ENCODE measurements at places on chromosomes 1 and 21.

GRCh38 chr1:197235355-197235754 lies 32.7 kb upstream of the CRB1 start:
- no peak for DNase-seq

GRCh38 chr1:180123463-180123936 lies 31.2 kb upstream of the QSOX1 start:
- peak; percentile 19 for DNase-seq

- no peak for DNase-seq
Measured at GRCh38 chr1:58116284-58116683, 430.2 kb downstream of the OMA1 start.

GRCh38 chr21:40215941-40216340 lies 348.7 kb downstream of the PCP4 start:
- no peak for DNase-seq

- DNase-seq = peak; percentile 37
Measured at GRCh38 chr1:1204998-1205768, 1.2 kb downstream of the TNFRSF18 start.

DNA sequence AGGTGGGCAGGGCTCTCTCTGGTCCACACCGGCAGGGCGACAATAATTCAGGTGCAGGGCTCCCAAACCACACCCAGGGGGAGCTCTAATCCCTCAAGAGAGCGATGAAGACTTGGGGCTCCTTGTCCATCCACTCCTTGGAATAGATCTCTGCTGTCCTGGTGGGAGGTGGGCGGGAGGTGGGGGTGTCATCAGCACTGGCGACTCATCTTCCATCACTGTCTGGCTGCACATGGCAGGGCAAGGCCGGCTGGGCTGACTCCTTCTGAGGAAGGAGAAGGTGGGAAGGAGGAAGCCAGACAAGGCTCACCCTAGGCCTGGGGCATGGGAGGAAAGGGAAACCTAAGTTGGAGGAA lies 29.3 kb downstream of the TNNT2 start:
- peak; percentile 56 for DNase-seq

DNA sequence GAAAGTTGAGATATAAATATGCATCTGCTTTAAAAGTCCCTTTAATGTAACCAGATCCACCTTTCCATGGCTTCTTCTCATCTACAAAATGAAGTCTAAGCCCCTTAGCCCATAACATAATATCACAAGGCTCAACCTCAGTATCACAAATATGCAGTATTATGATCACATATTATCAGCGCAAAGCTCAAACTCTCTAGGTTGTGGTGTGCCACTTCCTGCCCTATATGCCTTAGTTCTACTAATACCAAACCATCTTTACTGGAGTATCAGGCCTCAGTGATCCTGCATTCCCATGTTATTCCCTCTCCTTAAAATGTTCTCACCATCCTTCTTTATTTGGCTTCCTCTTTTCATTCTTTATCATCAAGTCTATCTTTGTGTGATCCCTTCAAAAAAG lies 301.8 kb downstream of the NEGR1 start:
- DNase-seq = no peak

DNA sequence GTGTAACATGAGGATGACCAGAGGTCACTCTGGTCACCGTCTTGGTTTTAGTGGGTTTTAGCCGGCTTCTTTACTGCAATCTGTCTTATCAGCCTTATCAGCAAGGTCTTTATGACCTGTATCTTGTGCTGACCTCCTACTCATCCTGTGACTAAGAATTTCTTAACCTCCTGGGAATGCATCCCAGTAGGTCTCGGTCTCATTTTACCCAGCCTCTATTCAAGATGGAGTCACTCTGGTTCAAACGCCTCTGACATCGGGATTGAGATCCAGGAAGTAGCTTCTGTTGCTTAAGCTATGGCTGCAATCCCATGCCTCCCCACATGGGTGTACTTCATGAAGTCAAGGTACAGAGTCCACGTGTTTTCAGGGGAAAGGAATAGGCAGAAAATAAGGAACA lies 19.9 kb downstream of the FMN2 start:
- no peak for DNase-seq

DNA sequence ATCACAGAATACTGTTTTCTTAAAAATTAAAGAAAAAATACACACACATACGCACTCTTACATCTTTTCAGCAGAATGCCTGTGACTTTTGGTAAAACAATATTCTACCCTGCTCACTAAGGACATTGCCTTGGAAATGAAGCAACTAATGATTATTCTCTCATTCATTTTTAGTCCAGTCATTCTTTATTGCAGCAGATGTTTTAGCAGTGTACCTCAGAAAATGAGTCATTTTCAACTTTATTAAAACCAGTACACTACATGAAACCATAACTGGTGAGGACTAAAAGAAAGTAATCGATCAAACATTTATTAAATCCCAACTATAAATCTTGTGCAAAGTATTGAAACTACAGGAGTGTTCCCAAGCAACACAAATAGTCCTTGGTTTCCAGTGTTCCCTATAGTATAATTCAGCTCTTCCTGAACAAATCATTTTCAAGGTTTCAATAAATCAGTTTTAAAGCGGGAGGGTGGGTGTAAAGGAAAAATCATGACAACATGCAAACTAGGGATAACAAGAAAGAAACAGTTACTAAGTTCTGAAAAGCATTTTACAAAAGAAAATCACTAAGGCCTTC lies 114.2 kb downstream of the ADGRL4 start:
- no peak for DNase-seq

DNA sequence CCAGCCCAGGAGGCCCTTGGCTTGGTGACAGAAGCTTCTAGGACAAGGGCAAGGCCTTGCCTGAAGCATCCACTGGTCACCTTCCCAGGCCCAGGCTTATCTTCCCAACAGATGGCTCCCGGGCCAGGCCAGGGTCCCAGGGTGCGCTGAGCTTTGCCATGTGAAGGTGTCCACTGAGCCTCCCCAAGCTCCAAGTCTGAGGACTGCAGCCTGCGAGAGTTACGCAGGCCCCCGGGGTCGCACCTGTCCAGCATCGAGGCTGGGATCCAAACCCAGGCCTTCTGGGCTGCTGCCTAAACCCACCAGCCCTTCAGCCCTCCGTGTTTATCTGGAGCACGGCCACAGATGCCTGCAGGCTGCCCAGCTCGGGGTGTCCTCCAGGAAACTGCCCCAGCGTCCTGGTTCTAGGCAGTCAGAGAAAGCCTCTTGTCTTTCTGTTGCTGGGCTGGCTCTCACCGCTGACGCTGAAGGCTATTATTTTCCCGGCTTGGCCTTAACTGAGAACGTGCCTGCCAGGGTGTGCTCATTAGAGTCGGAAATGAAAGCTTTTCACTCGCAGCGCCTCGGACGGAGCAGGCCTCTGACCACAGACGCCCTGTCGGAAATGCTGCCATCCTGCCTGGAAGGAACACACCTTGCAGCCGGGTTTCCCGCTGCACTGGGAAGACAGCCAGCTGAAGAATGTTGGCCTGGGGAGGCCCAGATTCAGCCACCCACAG lies 71.4 kb downstream of the MEGF6 start:
- no peak for DNase-seq

- no peak for DNase-seq
Measured at GRCh38 chr1:215044151-215044550, 38.4 kb upstream of the KCNK2 start.

GRCh38 chr1:10228528-10228927 lies 18.2 kb downstream of the KIF1B start:
- no peak for DNase-seq

DNA sequence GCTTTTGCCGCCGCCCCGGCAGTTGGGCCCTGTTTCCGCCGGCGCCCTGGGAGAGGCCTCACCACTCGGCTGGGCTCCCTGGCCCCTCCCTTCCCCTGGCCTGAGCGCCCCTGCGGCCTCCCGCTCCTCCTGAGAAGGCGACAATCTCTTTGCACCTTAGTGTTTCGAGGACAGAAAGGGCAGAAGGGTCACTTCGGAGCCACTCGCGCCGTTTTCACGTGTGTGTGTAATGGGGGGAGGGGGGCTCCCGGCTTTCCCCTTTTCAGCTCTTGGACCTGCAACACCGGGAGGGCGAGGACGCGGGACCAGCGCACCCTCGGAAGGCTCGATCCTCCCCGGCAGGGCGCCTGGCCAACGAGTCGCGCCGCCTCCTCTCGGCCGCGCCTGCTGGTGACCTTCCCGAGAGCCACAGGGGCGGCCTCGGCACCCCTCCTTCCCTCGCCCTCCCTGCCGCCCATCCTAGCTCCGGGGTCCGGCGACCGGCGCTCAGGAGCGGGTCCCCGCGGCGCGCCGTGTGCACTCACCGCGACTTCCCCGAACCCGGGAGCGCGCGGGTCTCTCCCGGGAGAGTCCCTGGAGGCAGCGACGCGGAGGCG lies 432 bp upstream of the SIM2 start:
- no peak for DNase-seq

DNA sequence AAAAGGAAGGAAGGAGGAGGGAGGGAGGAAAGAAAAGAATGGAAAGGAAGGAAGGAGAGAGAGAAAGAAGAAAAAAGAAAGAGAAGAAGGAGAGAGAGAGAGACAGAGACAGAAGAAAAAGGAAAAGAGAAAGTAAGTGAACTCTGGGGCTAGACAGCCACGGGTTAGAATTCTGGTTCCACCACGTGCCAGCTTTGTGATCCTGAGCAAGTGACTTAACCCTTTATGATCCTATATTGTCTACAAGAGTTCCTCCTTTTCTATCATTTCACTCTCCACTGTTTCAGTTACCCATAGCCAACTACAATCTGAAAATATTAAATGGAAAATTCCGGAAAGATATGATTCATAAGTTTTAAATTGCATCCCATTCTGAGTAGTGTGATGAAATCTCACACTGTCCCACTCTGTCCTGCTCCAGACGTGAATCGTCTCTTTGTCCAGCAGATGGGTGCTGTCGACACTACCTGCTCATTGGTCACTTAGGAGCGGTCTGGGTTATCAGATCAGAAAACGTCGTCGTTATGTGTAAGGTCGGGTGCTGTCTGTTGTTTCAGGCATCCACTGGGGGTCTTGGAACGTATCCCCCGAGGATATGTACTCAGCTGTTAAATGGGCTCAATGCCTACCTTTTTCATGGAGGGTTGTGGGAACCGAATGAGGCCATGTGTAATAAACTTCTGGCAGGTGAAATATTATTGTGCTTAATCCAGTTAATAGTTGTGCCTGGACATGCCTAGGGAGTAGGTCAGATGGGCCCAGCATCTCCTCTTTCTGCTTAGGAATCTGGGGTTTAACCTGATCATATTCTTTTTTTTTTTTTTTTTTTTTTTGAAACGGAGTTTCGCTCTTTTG lies 19.1 kb downstream of the TMEM51 start:
- DNase-seq = no peak

GRCh38 chr21:14889080-14889810 lies 175.6 kb downstream of the NRIP1 start:
- DNase-seq = no peak

GRCh38 chr1:11364170-11364569 lies 91.2 kb downstream of the UBIAD1 start:
- DNase-seq = peak; percentile 18

DNA sequence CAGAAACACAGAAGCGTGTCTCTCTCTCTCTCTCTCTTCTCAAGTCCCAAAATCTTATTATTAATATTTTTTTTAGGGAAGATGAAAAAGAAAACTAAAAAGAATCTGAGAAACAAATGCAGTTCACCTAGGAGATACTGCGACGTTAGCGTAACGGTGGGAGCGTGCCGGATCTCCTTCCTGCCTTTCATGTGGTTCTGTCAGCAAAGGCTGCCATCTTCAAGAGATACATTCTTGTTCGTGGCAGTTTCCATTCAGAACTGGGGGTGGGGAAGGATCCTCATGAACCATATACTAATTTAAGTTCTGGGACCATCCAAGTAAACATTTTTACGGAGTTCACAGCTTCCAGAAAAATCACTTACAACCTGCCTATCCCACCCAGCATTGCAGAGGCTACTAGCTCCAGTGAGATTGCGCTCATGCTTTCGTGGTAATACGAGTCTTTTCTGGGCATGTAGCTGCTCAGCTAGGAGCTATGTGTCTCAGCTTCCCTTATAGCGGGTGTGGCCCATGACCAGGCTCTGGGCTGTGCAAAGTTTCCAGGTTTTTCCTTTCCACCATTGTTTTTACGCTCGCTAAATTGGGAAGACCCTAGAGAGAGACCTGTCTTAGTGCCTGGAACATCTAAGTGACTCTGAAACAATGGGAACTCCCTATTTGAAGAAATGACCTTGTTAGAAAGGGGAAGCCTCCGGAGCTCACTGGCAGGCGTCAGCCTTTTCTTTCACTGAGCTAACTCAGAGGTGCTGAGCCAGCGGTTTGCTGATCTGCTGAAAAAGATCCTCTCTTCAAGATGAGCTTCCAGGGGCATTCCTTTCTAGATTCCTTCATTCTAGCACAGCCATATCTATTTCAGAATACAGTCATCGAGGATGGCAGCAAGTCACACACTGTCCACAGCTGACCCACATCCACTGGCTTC lies 17.3 kb downstream of the SLAMF1 start:
- DNase-seq = peak; percentile 90

DNA sequence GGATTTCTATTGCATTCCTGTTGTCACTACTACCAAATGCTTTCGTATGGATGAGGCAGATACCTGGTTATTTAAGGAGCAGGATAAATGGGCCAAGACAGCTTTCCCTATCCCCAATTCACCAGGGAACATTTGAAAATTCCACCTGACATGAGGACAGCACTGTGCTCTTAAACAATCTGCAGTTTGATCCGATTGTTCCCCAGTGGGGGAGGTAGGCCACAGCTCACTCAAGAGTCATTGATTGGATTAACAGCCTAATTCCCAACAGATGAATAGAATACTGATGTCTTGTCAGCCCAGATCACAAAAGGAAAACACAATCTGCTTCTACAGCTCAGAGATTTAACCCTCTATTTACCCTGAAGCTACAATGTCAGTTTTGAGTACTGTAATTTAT lies 123.9 kb downstream of the LHX4 start:
- DNase-seq = no peak

- no peak for DNase-seq
Measured at GRCh38 chr1:17885663-17886320, 130.7 kb downstream of the ACTL8 start.

GRCh38 chr1:244974550-244974949 lies 110.2 kb upstream of the HNRNPU start:
- no peak for DNase-seq

GRCh38 chr21:45410865-45411809 lies 6.2 kb downstream of the COL18A1 start:
- DNase-seq = no peak

GRCh38 chr21:42760951-42761751 lies 107.7 kb downstream of the PDE9A start:
- DNase-seq = no peak
